Aorta (tissue), 5 donors: ENCODE measurements at places on chromosomes 1 and 21. TPM values are rescaled to one million over a fixed set of nuclear protein-coding genes. Genes with fewer than 3 reads are reported as not detected.

Gene OR2T34
- not detected for total RNA-seq

- DNase-seq: no peak
Measured at GRCh38 chr1:218930472-218931241, 243.0 kb upstream of the LYPLAL1 start.

DNA sequence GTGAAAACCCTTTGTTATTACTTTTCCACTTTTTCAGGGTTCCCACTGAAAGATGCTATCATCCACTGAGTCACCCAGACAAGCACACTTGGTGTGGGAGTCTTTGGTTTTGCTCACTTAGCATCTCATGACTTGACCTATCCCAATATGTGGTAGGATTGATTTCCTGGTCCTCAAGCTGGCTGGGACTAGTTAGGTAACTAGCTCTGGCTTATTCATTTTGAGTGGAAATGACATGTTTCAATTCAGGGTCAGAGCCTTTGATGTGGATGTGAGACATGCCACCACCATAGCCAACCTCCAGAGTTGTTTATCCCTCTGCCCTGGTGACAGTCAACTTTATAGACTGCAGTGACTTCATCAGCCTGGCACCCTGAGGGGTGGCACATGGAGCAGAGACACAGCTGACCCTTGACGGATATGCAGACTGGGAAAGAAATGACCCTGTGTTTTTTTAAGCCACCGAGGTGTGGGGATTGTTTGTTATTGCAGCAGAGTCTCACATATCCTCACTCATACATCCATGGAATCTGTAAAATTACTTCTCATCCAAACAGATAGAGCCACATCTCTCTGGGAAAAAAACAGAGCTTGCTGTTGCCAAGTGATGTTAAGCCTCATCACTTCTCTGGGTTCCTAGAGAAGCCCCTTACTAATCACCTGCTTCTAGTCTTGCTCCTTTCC lies 699.9 kb downstream of the MATN1 start:
- no peak for DNase-seq

Gene LDLRAD2
- total RNA-seq: 0.42 TPM

DNA sequence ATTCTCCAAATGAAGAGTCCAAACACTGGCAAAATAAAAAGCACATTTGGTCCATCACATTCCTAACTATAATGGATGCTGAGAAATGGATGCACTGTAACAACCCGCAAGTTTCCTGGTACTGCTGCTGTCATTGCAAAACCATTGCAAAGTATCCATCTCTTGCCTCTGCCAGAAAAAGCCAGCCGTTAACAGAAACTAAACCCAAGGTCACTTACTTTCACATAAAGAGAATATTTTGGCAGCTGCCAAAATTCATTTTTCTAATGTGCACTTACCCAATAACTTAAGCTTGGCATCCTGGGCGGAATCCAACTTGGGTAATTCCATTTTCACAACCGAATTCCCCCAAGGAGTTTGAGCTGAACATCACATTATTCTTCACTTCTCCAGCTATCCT lies 77.0 kb upstream of the LRRC8D start:
- no peak for DNase-seq

- DNase-seq: no peak
Measured at GRCh38 chr1:167726008-167726407, 4.2 kb downstream of the MPZL1 start.

Gene KLHL21
- total RNA-seq: 38.3 TPM

Gene XCL1
- 0.26 TPM for total RNA-seq

Gene ZBTB37
- total RNA-seq: 19.9 TPM

Gene LCE6A
- total RNA-seq: not detected

Gene SPRR1B
- not detected for total RNA-seq
